ENCODE measurements at places on chromosomes 6 and 20. TPM values are rescaled to one million over a fixed set of nuclear protein-coding genes. Genes with fewer than 3 reads are reported as not detected.

GRCh38 chr6:37039958-37040357 lies 34.5 kb downstream of the FGD2 start:
- DNase-seq, result no peak

DNA sequence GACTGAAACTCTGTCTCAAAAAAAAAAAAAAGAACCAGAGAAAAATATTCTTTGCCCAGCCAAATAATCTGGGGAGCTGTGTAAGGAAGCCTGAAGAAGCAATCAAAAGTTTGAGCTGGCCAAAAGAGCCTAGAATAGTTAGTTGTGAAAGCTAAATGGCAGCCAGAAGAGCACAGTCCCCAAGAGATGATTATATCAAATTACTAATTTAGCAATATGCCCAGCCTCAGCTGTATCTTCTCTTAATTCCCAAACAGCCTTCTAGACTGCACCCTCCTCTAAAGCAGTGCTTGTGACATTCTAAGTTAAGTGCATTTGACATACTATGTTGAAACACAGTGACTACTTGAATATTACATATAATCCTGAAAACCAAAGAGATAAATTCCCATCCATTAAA lies 38.9 kb downstream of the CDK19 start:
- peak; percentile 7 for DNase-seq

DNA sequence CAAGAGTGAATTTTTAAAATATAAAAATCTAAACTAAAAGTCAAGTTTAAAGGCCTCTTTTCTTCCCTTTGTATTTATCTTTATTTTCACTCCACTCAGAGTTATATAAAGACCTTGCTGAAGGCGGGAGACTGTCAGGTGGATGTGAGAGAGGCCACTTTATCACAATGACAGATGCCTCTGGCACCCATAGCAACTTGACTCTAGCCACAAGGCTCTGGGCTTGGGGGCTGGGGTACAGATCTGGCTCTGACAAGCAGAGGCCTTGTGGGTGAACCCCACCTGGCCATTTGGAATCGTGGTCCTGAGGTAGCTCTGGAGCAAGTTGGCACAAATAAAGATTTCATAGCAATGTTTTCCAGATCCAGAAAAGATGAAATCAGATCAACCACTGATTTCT lies 417.2 kb downstream of the RFPL4B start:
- no peak for DNase-seq

Gene PTPRK
- 18.2 TPM for polyA plus RNA-seq

Gene FAM83C
- not detected for polyA plus RNA-seq

Gene NOTCH4
- 30.4 TPM for polyA plus RNA-seq

Gene TIAM2
- 16.7 TPM for polyA plus RNA-seq

All from muscle of leg (tissue), 16 donors.